Activated CD4-positive, CD25-positive, alpha-beta regulatory T cell treated with anti-CD3 and anti-CD28 coated beads, Interleukin-2, amount 50 U/mL, for 24 hours (primary cell): ENCODE measurements at places on chromosomes 6 and 20.

DNA sequence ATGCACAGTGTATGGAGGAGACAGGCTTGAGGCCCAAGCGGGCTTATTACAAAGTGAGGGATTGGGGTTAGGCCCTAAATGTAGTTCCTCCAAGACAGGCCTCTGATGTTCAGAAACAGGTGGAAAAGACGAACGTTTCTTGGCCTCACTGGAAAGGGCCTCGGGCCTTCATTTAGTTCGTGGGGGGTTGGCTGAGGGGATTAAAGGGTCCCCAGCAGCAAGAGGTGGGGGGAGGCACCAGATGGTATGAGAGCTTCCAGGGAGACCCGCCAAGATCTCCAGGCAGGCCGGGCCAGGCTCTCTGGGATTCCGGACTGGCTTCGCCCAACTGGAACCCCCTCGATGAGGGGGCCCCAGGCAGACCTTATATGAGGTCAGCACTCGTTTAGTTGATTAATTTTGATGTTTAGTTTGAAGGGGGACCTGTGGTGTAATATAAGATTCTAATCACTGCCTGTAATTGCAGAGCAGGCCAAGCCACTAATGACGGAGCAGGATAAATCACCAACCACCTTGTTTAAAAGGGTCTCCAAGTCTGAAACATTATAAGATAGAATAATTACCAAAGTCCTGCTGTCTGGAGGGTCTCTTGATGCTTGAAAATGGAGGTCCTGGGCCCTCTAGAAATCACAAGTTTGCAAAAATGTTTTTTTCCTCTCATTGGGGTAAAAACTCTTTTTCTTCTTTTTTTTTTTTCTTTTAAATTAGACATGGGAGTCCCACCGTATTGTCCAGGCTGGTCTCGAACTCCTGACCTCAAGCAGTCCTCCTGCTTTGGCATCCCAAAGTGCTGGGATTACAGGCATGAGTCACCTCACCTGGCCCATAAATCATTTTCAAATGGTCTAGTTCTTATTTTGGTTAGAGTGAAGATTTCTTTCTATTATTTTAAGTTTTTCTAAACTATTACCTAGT lies 2.2 kb downstream of the HMGA1 start:
- no peak for ATAC-seq

GRCh38 chr6:106608080-106608668 lies 21.1 kb downstream of the RTN4IP1 start:
- ATAC-seq: peak; percentile 51

DNA sequence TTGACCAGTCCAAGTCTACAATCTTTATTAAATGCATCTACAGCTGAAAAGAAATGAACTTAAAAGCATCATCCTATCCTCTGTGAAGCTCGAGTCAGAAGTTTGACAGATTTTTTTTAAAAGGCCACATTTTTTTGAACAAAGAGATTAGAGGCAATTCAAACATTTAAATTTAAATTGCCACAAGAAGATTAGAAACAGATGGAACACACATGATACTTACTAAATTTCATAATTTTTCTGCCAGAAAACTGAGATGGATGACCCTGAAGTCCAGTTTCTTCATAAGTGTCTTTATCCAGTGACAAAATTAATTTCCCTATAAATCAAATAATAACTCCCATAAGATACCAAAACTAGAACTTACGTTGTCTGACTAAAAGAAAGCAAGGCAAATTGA lies 4.3 kb downstream of the RPP40 start:
- no peak for ATAC-seq

DNA sequence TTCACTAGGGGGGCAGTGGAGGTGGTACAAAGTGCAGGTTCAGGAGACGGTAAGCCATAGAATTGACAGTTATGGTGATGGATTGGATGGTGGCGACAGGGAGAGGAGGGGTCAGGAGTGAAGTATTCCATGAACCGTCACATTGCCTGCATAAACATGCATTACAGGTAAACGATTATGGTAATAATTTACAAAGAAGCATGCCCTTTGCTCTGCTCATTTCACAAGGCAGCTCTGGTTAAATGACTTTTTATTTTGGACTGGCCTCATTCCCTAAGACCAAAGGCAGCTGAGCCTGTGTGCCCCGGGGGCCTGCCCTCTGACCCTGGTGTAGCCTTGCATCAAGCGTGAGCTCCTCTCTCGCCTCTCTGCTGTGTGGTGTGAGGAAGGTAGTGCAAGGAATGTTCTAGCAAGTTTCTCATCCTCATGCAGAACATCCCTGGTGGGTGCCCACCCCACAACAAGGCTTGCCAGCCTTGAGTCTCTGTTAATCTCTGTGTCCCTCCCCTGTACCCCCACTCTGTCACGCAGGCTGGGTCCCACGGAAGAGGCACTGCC lies 59.0 kb downstream of the PPP1R14C start:
- ATAC-seq: no peak

DNA sequence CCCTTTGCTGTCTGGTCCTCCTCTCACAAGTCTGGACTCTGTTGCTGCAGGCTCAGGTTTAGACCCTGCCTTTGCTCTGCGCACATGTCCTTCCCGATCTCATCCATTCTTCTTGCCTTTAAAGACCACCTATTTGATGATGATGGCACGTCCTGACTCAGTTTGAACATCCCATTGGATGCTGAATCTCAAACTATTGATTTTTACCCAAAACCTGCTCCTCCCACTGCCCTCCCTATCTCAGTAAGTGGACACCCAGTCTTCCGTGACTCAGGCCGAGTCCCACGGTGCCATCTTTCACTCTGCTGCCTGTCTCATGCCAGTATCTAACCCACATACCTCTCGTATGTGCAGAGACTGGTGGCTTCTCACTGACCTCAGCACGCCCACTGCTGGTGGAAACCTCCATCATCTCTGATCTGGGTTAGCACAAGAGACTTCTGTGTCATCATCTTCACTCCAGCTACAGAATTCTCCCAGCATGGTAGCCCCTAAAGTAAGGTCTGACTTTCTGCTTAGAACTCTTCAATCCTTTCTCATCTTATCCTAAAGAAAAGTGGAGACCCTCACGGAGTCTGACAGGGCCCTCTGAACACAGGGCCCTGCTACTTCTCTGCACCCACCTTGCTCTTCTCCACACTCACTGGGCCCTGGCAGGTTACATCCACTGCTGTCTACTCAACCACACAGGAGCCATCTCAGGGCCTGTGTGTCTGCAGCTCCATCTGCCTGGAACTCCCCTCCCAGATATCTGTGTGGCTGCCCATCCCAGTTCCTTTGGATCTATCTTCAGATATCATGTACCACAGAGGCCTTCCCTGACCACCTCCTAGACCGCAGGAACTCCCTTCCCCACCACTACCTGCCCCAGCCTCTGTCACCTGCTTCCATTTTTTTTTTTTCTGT lies 387.1 kb upstream of the AGPAT4 start:
- no peak for ATAC-seq
